ENCODE measurements at places on chromosomes 1 and 21.

DNA sequence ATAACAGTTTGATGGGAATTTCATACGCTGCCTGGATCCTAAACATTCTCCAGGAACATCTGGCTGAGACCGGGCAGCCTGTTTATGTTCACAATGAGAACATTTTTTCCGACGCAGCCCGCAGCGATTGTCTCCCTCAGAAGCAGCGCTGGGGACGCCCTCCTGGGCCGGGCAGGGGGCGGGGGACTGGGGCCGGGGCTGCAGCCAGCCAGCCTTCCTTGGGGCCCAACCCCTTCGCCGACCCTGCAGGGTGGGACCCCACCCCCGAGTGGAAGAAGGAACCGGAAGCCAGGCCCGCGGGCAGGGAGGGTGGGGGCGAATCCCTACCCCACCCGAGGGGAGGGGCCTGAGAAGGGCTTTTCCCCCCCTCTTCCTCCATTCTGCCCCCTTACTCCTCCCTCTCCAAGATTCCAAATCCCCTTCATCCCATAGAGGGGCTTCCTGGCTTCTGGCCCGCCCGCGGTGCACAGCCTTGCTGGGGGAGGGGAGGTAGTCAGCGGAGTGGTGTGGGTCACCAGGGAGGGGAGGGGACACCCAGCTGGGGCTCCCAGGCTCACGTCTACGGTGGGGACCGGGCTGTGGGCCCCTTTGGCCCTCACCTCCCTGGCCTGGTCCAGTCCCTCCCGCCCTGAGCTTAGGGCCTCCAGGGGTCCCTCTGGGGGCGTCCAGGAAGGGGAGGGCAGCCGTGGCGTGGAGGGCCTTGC lies 60.6 kb downstream of the WNT9A start:
- DNase-seq: peak; percentile 53

DNA sequence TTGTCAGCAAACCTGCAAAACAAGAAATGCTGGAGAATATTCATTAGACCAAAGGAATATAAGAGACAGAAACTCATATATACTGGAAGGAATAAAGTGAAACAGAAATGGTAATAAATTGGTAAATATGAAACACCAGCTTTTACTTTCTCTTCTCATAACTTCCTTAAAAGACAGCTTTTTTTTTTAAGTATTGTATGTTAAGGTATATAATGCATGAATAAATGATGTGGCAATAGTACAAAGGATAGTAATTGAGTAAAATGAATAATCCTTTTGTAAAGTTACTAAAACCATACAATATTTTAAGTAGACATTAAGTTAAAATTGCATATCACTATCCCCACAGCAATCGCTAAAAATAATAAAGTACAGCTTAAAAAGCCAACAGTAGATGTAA lies 64.8 kb downstream of the TRIM33 start:
- DNase-seq: no peak

GRCh38 chr1:167714098-167714438 lies 7.7 kb upstream of the MPZL1 start:
- no peak for DNase-seq

- no peak for DNase-seq
Observed at GRCh38 chr1:16126160-16126559, 29.7 kb downstream of the EPHA2 start.

DNA sequence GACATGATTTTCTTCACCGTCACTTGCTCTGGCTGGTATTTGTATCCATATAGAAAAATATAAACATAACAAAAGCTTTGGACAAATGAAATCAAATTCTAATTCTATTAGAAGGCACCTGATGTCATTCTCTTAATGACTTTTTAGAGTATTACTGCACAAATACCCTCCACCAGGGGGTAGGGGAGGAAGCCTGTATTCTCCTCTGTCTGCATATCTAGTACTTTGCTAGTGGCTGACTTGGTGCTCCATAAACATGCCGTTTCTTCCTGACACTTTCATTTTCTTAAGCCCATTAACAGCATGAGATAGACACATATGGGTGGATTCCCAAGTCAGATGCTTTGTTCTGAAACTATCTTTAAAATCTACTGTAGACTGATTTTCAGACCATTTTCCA lies 20.6 kb upstream of the KCNJ15 start:
- no peak for DNase-seq

- peak; percentile 22 for DNase-seq
Observed at GRCh38 chr1:20551945-20552727, at the start of gene FAM43B. Gene FAM43B, plus strand, starts transcription at chr1:20552573. Its CDS starts 401 bp downstream, at chr1:20552974.

- no peak for DNase-seq
Observed at GRCh38 chr21:44761747-44762208, 39.8 kb downstream of the UBE2G2 start.

- no peak for DNase-seq
Observed at GRCh38 chr1:185603158-185603557, 131.0 kb upstream of the HMCN1 start.

GRCh38 chr1:32910319-32910718 lies 9.1 kb upstream of the TMEM54 start:
- DNase-seq: no peak

- DNase-seq: peak; percentile 95
Observed at GRCh38 chr1:44707112-44707881, 23.7 kb downstream of the RNU5D-1 start.

DNA sequence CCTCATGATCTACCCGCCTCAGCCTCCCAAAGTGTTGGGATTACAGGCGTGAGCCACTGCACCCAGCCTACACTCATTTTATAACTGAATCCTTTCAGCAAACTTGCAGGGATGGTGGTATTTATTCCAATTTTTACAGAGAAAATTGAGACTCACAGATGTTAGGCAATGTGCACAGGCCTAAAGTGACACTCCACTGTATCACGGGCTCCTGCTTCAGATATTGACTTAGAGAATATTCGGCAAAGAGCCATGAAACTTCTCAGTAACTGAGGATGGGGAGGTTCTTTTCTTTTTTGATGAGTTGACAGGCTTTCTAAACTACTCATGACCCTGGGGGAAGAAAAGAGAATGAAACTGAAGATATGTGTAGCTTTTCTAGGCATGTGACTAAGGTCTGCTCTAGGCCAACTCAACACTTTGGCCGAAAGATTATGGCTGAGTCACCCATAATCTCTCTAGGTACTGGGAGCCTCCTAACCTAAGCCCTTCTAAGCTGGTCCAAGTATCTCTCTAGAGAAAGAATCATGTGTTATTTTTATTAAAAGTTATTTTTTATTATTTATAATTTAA lies 19.9 kb upstream of the PTCH2 start:
- DNase-seq: peak; percentile 21

- no peak for DNase-seq
Observed at GRCh38 chr1:204339541-204339940, 20.2 kb downstream of the PLEKHA6 start.

DNA sequence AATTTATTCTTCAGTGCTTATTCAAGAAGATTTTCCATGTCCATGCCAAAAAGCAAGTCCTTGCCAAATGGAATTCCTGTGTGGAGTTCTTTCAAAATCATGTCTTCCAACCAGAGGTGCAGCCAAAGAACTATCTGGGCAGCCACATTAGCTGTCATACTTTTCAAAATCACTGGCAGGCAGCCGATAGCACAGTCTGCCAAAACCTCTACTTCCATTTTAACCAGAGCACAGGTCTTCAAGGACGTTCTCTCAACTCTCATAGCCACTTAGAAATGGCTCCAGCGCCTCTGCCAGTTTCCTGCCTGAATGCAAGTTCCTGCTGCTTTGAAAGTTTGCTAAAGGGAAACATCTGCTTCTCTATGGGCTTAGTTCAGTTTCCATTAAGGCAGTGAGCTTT lies 975.7 kb upstream of the ADGRL4 start:
- peak; percentile 96 for DNase-seq

- DNase-seq: no peak
Observed at GRCh38 chr1:19655718-19656080, 9.0 kb upstream of the HTR6 start.

DNA sequence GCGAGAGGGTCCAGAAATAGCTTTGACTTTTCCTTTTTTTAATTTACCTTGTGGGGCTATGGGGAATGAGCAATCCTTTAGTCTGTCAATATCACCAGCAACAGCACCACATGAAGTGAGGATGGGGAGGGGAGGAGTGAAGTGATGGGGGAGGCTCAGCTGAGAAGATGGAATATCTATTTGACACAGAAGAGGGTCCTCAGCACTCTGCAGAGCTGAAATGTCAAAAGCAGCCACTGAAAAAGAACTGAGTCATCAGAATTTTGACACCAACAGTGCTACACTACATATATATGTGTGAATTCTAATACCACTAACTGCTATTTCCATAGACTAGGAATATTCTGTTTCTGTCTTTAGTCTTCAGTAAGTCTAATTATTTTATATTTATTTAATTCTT lies 427.0 kb upstream of the PBX1 start:
- no peak for DNase-seq

GRCh38 chr1:245213066-245213831 lies 58.5 kb downstream of the KIF26B start:
- DNase-seq: no peak

DNA sequence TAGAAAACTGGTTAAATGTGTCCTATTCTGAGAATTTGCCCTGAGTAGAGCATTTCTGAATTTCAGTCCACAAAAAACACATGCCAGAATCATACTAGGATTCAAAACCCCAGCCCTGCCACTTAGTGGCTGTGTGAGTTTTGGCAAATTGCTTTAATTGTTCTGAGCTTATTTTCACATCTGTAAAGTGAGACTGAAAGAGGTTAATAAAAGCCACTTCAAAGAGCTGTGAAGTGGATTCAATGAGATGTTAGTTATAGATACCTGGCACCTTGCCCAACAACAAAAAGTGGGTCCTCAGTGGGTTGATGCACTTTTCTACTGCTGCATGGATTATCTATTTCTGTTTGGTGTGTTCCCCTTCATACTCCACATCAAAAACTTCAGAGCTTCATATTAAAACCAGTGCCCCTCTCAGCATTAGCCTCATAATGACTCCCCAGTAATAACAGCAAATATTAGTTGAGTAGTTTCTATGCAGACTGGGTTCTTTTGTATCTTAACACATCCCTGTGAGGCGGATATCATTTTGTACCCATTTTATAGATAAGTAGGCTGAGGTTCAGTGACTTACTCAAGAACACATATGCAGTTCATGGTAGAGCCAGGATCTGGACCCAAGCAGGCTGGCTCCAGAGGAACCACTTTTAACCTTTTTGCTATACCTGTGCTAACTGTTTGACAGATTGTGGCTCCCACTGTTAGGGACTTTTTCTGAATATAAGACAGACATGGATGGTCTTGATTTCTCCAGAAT lies 14.2 kb upstream of the ADORA3 start:
- no peak for DNase-seq

- no peak for DNase-seq
Observed at GRCh38 chr1:46404482-46405196, 10.5 kb downstream of the FAAH start.

DNA sequence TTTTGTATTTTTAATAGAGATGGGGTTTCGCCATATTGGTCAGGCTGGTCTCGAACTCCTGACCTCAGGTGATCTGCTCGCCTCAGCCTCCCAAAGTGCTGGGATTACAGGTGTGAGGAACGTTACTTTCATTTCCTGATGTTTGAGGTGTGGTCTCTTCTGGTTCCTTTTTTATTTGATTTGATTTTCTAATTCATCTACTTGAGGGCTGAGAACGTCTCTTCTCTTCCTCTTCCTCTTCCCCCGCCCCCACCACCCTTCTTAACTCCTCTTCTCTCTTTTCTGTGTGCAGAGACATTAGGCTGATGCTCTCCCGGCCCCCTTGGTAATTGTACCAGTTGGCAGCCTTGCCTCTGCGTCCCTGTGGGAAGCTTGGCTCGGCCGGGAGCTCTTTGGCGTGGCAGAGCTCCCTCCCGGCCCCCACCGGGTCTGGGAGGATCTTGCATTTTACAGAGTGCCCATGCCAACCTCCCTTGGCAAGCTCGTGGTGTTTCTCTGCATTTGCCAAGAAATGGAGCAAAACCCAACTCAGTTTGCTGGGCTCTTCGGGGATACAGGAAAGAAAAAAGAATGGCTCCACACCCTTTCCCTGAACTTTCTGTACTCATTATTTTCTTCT lies 19.9 kb downstream of the CRYAA start:
- DNase-seq: no peak

DNA sequence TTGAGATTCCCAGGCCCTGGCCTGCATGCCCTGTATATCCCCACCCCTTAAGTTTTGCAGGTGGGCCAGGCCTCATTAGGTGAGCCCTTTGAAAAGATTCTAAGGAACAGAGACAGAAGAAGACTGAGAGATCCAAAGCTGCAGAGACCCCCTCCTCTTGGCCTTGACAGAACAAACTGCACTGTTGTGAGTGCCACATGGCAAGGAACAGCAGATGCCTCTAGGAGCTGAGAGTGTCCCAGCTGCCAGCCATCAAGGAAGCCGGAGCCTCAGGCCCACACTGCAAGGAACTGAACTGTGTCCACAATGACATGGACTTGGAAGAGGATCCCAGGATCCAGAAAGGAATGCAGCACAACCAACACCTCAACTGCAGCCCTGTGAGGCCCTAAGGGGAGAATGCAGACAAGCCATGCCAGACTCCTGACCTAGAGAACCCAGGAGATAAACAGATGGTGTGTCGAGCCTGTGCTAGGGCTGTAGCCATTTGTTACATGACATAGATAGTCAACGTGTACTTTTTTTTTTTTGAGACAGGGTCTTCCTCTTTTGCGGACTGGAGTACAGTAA lies 182.7 kb downstream of the AJAP1 start:
- no peak for DNase-seq

GRCh38 chr1:45512641-45513054 lies 9.0 kb downstream of the PRDX1 start:
- peak; percentile 47 for DNase-seq

DNA sequence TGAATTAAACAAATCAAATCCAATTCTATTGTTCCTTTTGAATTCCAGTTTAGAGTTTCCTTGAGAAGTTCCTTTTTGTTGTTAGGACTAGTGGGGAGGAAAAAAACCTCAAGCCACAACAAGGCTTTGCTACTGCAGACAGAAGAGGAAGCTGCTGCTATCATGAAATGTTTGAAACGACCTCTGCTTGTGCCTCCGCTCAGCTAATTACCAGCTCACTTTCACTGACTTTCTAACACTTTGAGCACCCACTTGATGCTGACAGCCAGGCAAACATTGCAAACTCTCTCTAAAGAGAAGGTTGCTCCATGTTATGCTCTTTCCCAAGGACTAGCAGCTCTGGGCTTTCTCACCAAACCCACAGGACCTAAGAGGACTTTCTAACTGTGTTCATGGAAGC lies 203.9 kb upstream of the PROX1 start:
- no peak for DNase-seq

DNA sequence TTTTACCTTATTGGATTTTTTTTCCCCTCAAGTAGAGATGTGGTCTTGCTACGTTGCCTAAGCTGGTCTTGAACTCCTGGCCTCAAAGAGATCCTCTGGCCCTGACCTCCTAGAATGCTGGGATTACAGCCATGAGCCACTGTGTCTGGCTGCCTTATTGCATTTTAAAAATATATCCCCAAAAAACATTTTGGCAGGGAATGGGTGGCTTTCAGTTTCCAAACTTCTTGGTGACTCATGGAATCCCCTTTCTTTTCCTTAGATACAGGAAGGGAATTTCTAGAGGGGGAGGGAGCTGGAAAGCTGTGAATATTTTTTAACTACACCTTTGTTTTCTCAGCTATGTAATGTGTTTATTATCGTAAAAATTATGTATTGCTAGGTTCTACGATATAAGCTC lies 73.3 kb downstream of the SNRPE start:
- DNase-seq: peak; percentile 16

All from fibroblast of upper back skin (primary cell).